ENCODE measurements at places on chromosomes 1 and 21.

- DNase-seq: no peak
Observed at GRCh38 chr1:236938760-236939159, 65.5 kb downstream of the MT1HL1 start.

DNA sequence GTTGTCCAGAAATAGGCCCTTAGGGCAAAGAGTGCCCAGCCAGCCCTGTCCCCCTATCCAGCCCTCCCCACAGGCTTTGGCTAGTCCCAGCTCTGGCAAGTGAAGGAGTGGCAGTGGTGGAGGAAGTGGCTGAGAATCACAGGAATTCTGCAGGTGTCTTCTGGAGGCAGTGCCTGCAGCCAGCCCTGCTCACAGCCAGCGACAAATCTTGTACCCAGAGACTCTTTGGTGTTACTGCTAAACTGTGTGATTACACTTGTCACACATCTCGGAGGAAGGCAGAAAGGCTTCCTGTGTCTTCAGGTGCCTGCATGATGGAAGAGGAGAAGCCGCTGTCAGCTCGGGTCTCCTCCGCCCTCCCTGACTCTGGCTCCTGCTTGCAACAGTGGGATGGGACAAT lies 71.6 kb upstream of the GRIK3 start:
- DNase-seq: no peak

DNA sequence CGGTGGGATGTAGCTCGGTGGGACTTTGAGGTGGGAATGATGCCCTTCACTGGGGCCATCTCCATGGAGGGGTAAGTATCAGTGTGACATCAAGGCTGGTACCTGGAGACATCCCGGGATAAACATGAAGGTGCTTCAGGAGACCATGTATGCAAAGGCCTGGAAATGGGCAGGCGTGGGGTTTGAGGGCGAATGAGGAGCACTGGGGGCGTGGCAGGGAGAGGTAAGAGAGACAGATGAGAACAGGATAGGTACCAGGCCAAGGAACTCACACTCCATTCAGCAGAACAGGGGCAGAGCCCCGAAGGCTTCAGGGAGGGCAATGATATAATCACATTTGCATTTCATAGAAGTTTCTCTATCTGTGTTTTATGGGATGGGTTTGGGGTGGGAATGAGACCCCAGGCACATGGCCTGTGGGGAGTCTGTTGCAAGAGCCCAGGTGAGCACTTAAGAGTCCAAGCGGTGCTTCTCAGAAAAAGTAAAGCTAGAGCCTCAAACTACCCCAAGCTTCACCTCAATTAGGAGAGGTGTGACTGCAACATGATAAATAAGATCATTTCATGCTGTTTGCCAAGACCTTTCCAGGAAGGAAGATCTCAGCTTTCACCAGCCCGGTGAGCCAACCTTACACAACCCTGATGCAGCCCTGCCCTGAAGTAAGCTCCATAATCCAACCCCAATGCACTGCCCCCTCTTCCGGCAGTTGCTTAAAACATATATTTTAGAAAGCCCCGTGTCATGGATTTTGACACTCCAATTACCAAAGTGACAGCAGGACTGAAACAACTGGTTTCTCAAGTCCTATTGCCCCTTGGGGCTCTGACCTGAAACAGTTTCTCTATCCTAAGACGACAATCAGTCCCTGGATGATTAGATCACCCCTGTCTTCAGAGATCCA lies 7.4 kb downstream of the S100A9 start:
- DNase-seq: no peak

DNA sequence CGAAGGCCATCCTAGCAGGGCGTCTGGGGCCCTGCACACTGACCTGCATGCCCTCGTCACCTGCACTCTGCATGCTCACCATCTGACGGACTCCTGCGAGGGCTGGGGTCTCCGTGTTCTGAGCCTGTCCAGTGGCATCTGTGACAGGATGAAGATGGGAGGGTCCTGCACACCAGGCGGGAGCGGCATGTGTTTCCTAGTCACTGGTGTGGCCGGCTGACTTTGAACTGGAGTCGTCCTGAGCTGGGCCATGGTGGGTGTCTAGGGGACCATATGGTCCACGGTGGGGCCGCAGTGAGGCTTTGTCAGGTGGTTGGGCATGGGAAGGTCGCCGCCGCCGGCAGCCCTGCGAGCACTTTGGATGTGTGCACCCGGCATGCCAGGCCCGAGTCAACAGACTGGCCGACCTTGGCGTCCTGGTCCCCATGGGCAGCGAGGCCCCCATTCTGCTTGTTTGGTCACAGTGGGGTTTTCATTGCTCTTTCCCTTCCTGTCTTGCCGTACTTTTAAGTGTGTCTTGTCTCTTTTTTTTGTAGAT lies 16.7 kb upstream of the DIP2A start:
- DNase-seq: no peak

- DNase-seq: no peak
Observed at GRCh38 chr1:78683079-78683478, 33.4 kb downstream of the IFI44 start.

DNA sequence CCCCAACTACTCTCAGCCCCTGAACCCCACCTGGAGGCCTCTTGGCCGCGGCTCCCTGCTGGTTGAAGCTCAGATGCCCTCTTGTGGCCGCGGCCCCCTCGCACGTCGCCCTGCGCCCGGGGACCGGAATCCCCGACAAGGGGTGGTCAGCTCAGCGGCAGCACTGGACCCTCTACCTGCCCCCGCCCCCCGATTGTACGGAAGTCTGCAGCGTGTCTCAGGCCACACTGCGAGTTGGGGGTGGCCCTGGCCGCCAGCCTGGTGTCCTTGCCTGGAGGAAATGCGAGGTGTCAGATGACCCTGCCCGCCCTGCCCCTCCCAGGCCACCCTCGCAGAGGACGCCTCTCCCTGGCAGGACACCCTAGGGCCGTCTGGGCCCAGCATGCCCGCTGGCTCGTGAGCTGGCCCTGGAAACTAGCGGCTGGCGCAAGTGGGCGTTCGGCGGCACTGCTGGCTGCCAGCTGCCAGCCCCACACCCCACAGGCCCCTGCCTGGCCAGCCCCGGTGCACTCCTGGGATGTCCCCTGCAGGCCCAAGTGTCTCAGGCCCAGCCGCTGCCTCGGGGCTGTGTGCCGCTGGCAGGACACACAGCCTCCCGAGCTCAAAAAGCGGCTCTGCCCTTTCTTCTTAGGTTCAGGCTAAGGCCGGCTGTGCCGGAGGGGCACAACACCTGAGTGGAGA lies 60.8 kb downstream of the EDN2 start:
- peak; percentile 78 for DNase-seq

- DNase-seq: no peak
Observed at GRCh38 chr1:170537798-170538503, 6.0 kb downstream of the GORAB start.

- no peak for DNase-seq
Observed at GRCh38 chr1:244952280-244952933, 88.1 kb upstream of the HNRNPU start.

DNA sequence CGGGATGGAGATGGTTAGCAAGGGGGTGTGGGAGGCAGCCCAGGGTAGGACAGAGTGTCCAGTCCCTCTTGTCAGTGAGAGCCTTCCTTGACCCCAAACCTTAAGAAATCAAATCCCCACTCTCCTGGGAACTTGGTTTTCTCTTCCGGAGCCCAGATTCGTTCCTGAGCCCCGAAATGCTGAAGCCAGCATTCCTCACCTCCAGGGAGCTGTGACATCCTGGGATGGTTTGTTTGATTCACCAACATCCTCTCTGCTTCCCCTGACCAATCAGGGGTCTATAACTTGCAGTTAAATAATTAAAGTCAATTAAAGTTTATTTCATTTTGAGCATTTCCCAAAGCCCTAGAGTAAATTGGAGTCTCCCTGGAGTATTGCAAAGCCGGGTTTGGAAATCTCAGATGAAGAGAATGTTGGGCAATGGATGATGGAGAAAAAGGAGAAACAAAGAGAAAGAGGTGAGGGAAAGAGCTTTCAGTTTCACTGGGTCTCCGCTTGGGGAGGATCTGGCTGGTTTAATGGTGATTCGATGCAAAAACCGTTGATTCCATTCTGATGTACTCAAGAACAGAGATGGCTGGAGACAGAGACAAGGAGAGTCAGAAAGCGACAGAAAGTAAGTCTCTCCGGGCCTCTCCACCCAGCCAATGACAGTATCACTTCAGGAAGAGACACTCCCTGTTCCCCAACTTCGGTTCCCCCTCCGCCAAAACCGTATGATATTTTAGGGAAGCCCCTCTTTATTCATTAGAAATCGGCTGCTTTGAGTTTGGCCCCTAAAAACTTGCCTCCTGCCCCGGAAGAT lies 12.8 kb upstream of the ALX3 start:
- DNase-seq: no peak

GRCh38 chr21:34129039-34129891 lies 55.9 kb downstream of the MRPS6 start:
- DNase-seq: peak; percentile 85

GRCh38 chr1:3803905-3804626 lies 7.8 kb upstream of the LRRC47 start:
- no peak for DNase-seq

DNA sequence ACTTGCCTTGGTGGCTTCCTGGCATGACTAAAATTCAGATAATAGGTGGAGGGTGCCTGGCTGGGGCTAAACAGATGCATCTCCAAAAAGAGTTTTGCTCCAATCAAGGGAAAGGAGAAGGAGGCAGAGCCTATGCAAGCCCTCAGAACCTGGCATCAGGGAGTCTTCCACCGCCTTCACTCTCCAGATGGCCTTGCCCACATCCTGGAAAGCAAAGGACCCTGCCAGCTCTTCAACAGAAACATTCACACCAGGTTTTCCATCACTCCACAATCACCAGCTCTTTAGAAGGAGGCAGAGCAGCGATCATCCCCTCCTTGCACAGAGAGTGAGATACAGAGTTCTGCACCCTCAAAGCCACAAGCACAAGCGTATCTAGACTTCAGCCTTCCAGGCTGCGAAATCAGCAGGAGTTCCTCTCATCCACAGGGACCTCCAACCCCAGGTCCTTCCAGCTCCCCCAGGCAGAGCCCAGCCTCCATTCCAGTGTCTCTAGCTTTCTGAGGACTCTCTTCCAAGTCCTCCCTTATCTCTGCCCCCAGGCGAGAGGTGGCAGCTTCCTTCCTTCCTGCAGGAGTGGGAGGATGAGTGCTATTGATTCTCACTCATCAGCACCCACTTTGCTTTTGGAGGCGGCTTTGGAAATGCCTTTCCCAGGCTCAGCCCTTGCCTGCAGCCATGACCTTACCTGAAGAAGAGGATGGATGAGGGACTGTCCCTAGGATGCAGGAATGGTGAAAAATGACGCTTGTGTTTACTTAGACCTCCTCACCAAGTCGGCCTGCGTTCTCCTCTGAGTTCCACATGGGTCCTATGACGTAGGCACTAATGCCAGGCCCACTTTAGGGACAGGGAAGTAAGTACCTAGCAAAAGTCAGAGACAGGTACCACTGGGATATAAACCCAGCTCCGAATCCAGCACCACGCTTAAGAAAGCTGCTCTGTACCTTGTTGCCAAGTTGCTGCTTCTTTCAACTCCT lies 75.4 kb downstream of the RIPK4 start:
- no peak for DNase-seq

- no peak for DNase-seq
Observed at GRCh38 chr21:38760017-38760761, 45.5 kb upstream of the ETS2 start.

- no peak for DNase-seq
Observed at GRCh38 chr1:53459321-53460175, at the start of gene DMRTB1. Gene DMRTB1, plus strand, starts transcription at chr1:53459399. Its CDS starts 55 bp downstream, at chr1:53459454.

DNA sequence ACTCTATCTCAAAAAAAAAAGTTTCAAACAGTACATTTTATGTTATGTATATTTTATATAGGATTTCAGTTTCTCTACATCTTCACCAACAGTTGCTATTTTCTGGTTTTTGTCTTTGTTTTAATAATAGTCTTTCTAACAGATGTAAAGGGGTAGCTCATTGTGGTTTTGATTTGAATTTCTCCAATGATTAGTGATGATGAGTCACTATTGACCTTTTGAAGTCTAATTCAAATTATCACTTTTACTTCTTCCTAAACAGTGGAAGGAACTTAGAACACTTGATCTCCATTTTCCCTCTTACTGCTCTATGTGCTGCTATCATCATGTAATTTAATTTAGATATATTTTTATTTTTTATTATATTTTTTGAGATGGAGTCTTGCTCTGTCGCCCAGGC lies 31.7 kb upstream of the SHCBP1L start:
- DNase-seq: no peak

GRCh38 chr1:99662539-99663080 lies 16.7 kb downstream of the PALMD start:
- peak; percentile 86 for DNase-seq

DNA sequence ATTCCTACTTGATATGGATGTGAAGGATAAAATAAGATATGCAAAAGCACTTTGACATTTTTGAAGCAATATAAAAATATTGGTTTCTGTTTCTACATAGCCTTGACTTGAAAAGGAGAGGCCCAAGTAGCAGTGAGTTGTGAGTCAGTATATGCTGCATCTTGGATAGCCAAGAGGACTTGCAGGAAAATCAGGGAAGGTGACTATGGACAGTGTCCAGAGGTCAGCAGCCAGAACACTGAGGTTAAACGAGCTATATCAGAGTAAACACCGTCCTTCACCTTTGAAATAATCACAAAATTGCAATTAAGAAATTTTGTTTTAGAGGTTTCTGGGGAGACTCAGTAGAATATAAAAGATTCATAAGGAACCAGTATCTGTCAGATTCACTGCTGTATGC lies 6.6 kb upstream of the AMPD1 start:
- no peak for DNase-seq

DNA sequence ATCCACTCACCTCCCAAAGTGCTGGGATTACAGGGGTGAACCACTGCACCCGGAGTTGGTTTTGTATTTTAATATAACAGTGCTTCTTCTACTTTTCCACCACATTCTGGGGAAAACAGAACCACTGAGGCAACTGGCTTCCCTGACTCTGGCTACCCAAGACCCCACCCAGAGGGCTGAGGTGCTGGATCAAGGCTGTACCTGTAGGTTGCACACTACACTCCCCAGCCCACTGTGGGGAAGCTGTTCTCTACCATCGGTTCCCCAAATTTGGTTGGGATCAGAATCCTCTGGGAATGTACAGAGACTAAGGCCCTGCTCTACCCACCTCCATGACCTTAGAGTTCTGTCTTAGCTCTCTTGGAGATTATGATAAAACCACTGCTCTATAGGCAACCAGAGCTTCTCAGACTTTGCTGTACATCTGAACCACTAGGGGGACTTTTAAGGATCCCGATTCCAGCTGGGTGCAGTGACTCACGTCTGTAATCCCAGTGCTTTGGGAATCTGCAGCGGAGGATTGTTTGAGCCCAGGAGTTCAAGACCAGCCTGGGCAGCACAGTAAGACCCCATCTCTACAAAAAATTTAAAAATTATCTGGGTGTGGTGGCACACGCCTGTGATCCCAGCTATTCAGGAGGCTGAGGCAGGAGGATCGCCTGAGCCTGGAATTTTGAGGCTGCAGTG lies 51.6 kb downstream of the GNG4 start:
- DNase-seq: no peak
